ENCODE measurements at places on chromosomes 2 and 18. TPM values are rescaled to one million over a fixed set of nuclear protein-coding genes. Genes with fewer than 3 reads are reported as not detected.

GRCh38 chr2:150027164-150027563 is 439.6 kb upstream of the MMADHC start:
- DNase-seq, result no peak

DNA sequence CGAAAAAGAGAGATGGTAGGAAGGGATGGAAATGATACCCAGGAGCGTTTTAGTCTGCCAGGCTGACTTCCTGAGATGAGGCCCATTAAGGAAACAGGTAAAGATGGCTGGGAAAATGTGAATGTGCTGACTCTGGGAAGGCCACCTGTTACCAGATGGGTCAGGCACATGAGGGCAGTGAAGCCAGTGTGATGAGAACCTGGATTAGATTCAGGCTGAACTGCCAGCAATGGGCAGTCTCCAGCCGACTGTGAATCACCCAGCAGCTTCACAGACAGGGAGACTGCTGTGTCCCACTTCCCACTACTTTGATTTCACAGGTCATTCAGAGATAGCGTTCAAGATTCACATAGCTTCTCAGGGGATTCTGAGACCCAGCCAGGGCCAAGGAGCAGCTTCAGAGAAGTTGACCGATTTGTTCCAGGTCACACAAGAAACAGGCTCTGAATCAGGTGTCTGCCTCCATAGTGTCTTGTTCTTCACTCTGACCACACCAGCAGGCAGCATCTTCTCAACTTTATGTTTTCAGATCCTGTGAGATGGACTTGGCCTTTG is 26.4 kb downstream of the CAPN13 start:
- DNase-seq, result no peak

Gene HOXD10
- not detected for total RNA-seq

DNA sequence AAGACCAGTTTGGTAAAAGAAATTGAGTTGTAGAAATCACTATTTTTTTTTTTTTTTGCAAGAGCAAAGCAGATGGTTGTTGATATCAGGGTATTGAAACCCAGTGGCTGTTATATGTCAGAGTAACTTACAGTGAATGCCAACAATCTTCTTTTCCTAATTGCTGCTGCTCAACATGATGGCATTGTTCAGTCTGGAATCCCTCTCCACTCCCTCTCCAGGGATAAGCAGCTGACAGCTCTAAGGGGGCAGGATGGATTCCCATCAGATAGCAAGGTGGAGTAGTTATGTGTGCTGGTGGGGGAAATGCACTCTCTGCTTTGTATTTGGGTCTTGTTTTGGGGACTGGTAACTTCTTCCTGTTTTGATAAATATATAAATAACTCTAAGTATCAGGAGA is 200.0 kb downstream of the PIK3C3 start:
- no peak for DNase-seq

- DNase-seq, result no peak
These were observed 38.3 kb upstream of the ST3GAL5 start for GRCh38 chr2:85926931-85927661.

Gene FRZB
- total RNA-seq, result not detected

DNA sequence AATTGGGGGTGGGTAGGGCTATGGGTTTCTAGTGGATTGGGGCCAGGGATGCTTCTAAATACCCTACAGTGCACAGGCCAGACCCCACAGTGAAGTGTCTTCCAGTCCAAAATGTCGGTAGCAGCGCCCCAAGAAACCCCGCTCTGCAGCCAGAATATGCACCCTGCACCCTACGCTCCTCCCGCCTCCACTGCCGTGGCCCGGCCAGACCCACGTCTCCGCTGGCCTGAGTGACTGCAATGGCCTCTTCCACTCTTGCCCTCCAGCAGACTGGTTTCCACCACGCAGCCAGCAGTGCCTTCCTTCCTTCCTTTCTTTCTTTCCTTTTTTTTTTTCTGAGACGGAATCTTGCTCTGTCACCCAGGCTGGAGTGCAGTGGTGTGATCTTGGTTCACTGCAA is 91.4 kb upstream of the TAF1B start:
- no peak for DNase-seq

DNA sequence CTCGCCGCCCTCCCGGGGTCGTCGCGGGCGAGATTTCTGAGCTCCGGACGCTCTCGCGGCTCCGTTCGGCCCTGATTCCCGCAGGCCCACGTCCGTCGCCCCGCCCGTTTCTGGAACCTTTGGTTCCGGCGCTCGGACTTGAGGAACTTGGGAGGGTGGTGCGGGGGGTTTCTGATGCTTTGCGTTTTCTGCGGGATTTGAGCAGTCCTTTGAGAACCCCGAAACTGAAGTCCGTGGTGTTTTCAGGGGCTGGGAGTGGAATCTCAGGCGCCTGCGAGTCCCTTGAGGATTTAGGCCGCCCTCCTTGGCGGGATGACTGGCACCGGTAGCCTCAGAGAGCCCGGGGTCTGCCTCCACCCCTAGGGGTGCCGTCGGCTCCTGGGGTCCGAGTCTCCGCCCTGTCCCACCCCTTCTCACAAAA is 336 bp downstream of the THNSL2 start:
- DNase-seq, result no peak

DNA sequence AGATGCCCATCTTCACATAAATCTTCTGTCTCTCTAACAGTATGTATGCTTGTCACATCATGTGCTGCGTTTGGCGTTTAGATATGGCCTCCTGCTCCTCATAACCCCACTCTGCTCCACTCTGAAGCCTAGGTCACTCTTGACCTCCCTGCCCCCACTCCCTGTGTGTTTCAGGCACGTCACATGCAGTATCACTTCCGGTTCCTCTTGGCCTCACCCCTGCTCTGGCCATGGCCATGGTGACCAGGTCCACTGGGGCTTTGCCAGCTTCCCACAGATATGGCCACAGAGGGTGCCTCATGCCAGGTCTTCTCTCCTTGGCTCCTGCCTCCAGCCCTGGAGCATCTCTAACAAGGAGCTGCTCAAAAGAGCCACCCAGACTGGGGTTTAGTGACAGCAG is 160.0 kb downstream of the RNF152 start:
- no peak for DNase-seq

Gene FZD7
- 0.17 TPM for total RNA-seq

Gene FNDC4
- not detected for total RNA-seq

Gene APCDD1
- total RNA-seq, result not detected

DNA sequence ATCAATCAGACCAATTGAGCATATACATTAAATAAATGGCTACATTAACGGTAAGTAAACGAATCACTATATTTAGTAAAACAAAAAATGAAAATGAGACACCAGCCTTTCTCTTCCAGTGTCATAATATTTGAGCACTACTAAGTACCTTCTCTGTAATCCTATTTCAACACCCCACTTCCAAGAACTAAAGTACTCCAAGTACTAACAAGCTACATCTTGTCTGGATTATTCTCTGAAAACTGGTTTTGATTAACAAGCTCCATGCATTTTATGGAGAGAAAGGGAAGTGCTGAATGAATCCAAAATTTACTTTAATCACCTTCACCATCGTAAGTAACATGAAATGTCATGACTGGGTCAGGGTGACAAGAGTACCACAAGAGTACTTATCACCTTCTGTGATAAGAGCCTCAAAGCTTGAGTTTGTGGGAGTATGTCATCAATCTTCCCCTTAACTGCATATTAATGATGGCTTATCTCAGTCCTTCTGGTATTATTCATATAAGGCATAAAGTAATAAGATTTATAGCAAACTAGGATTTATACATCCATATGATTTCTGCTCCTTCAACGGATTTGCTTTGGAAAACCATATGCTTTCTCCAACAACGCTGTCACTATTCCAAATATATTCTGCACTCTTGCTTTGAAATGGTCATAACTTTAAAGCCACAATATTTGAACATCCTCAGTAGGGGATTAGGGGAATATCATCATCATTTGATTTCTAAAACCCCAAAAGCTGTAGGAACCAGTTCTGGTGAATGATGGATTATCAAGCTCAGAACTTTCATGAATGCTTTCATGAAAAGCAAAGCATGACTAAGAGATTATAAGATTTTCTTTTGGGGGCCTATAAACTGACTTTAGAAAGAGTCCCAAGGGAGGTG is 127.0 kb downstream of the ANTXR1 start:
- no peak for DNase-seq

DNA sequence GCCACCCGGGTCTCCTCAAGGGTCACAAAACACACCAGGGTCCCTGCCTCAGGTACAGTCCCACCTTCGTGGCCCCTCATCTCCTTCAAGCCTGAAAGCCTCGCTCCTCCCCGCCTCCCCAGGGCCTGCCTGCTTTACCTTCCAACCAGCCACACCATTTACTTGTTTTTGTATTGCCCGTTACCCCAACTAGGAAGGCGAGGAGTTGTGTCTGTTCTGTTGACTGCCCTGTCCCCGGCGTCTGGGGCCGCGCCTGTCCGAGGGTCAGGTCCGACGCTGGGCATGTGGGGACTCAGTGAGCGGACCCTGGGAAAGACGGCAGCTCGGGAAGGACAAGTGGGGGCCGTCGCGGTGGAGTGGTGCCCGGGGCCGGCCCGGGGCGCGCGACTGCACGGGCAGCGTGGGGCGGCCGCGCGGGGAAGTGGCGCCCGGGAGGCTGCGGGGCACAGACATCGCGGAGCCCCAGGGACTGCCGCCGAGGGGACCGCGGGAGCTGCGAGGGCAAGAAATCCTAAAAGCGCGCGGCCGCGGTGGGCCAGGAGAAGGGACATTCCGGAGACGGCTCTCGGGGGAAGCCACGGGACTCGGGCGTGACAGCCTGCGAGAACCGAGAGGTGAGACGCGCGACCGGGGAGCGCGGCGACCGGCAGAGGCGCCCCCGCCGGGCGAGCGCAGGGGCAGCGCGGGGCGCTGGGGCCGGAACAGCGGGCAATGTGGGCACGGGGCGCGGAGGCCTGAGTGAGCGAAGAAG is 797 bp upstream of the GRHL1 start:
- DNase-seq, result peak; percentile 58

DNA sequence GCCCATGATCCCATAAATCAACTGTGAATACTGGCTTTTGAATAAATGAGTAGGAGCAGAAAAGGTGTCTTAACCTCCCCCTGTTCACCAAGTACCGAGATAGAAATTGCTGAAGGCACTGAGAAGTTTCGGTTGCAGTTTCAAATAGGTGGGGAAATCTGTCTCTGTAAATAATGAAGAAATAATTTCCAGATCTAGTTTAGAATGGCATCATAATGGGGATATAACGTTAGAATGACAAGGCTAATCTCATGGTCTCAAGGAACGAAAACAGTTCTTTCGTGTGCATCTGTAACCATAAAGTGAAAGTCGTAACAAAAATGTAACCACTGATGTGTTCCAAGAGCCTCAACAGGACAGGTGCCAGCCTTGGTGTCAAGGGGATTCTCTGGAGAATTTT is 49.9 kb upstream of the TMEM18 start:
- DNase-seq, result no peak

- DNase-seq, result no peak
These were observed 51.2 kb downstream of the FAM124B start for GRCh38 chr2:224350703-224351102.

DNA sequence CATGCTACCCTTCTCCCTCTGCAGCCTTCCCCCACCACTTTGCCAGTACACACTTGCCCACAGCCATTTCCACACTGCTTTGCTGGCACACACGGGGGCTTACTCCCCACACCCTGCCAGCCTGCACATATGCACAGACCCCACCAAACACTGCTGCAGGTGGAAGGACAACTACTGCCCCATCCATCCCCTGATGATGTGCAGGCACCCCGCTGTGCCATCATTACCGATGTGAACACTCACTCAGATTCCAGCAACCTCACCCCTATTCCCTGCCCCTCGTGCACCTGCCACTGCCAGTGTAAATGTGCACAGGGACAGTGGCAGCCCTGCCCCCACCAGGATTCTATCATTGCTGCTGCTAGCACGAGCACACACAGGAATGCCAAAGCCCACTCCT is 1400.8 kb upstream of the DDX18 start:
- no peak for DNase-seq

DNA sequence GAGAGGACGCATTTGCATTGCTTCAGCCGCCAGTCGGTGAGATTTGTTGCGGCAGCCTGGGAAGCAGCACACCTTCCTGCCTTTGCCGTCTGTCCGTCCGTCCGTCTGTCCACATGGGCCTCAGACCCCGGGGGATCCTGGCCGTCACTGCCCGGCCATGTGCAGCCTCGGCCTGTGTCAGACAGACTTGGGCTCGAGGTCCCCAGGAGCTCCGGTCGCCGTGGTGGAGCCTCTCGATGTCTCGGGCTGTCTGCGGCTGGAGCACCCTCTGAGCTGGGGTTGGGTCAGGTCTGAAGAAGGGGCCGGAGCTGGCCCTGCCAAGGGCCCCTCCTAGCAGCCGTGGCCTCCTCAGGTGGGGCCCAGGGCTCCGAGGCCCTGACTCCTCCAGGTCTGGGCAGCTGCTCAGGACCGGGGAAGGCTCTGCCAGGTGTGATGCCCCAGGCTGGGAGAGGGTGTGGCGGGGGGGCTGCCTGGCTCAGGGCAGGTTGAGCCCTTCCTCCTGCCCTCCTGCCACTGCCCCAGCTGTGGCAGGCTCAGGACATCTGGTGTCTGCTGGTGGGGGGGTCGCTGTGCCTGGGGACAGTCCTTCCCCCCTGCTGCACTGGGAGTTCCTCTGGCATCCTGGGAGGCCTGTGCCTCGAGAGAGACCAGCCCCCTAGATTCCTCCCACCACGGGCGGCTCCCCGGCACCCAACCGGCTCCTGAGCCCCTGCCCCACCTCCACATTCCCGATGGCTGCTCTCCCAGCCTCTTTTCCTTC is 11.8 kb downstream of the NEU4 start:
- no peak for DNase-seq

Gene RAB17
- not detected for total RNA-seq

DNA sequence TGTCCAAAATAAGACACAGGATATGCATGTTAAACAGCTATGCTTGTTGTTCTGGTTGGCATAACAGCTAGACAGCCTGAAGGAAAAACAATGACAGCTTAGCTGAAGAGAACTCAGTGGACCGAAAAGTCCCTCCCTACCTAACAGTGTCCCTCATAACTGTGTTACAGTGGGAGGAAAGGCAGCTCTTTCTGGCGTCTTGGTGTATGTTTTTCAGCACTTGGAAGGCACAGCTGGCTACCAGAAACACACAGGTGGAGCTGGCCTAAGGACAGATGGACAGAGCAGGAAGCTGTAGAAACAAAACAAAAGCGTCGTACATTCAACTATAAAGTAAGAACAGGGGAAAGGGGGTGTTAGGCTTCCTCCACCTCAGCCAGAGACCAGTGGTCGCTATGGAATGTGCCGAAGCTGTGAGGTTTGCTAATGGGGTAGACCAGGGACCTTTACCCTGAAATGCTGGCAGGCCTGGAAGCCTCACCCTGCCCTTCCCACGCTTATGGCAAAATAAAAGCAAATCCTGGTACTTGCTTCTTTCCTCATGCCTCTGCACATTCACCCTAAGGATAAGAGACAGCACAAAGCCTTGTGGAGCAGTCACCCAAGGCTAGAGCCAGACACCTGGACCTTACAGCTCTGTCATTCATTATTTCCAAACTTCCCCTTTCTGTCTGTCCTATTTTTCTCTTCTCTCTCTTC is 103.5 kb upstream of the TRIB2 start:
- no peak for DNase-seq

Gene LRATD1
- not detected for total RNA-seq

- DNase-seq, result no peak
These were observed 55.7 kb upstream of the EML4 start for GRCh38 chr2:42113452-42113851.

DNA sequence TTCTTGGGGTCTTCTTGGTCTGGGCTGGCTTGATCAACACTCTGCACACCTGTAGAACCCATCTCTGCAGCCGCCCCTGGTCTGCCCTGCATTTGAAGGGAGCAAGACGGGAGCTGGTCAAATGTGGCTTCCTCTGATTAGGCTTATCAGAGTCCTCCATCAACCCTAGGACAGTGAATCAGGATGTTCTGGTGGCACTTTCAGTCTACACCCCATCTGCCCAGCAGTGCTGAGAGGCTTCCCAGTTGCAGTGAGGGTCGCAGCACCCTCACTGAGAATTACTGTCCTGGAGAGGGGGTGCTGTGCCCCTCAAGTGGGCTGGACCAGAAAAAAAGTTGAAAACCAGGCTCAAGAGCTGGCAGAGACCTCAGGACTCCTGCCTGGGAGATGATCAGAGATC is 152.9 kb downstream of the DYSF start:
- DNase-seq, result no peak

Gene SCN2A
- total RNA-seq, result 0.10 TPM

Measured in activated naive CD4-positive, alpha-beta T cell treated with anti-CD3 and anti-CD28 coated beads for 36 hours (primary cell).